CD8-positive, alpha-beta memory T cell (primary cell): ENCODE measurements at places on chromosomes 7 and 10.

- no peak for DNase-seq
These were observed 342.8 kb downstream of the DNAJB6 start for GRCh38 chr7:157679607-157680006.

DNA sequence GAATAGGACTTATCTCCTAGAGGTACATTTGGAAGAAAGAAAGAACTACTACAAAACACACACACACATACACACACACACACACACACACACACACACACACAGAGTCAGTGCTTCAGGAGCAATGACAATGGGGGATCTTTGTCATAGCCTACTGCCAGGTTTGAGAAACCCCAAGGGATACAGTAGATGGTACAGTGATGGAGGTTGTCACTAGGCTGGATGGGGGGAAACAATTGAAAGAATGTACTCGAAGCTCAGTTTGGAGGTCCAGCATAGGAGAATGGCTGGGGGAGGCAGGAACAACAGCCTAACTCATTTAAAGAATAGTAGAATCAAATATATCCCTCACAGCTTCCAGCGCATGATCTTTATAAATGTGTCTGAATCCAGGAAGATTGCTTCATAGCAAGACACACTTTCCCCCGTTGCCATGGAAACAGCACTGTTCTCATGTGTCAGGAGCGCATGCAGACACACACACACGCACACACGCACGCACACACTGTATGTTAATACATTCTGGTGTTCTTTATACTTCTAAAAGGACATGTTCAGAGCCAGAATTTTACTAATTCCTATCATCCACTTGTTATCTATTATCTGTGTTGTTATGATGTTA, 32.6 kb upstream of the ZNRF2 start:
- DNase-seq, result no peak

GRCh38 chr7:55565681-55566080, 6.6 kb downstream of the VOPP1 start:
- no peak for DNase-seq

DNA sequence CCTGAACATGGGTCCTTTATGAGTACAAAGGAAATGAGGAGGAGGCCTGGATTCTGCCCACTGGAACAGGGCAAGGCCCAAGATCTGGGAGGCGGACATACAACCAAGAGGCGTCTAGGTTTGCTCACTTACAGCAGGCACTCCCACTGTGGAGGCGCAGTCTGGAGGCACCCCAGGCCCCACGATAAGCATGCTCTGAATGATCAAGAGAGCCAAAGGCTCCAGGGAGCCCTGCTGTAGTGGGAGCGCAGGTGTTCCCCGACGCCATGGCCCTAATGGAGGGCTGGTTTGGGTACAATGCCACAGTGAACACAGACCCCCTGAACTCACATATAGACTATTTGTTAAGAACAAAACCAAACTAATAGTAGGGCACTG, 88.1 kb downstream of the FAM53B start:
- DNase-seq, result no peak

- DNase-seq, result no peak
These were observed at the start of gene SEMA3E for GRCh38 chr7:83648464-83649241. Gene SEMA3E (minus strand): TSS chr7:83649139.

GRCh38 chr7:92697012-92697411, 106.8 kb upstream of the FAM133B start:
- DNase-seq, result no peak

DNA sequence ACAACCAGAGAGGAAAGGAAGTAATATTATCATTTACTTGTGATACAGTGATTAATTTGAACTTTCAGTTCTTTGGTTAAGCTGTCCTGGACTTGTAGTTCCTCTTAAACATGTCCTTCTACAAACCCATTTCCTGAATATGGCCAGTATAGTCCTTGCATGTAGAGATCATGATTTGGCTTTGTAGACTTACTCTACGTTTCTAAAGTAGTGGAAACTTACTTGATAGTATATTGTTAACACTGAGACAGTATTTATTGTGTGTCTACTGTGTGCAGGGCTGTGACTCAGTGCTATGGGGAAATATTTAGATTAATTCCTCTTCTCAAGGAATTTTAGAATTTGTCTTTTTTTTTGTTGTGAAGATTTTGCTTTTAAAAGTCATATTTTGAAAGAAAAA, 109.5 kb downstream of the NRF1 start:
- DNase-seq, result no peak

- no peak for DNase-seq
These were observed 37.3 kb upstream of the AKR1C2 start for GRCh38 chr10:5040781-5041470.

DNA sequence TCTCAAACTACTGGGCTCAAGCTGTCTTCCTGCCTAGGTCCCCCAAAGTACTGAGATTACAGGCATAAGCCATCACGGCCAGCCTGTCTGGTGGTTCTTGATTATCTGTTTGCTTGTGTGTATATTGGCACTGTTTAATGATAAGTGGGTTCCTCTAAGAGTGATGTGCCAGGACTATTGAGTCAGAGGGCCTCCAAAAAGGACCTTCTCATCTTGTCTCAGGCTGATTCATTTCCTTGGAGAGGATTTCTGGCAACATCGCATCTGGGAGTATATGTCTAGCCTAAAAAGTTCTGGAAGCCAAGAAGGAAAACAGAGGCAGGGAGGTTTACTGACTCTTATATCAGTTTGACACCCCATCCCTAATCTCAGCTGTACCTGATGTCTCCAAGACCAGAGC, 27.1 kb upstream of the AKAP9 start:
- DNase-seq, result no peak

DNA sequence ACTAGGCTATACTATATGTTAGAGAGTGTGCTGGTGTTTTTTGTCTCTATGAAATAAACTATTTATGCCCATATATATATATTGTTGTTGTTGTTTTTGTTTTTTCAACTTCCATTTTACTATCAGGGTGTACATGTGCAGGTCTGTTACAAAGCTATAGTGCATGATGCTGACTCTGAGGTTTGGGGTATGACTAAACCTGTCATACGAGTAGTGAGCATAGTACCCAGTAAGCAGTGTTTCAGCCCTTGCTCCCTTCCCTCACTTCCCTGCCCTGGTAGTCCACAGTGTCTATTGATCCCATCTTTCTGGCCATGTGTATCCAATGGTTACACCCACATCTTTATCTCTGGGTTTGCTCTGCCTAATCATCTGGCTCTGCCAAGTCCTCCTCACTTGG, 101.8 kb downstream of the FAS start:
- no peak for DNase-seq

GRCh38 chr10:27529010-27529783, 25.1 kb downstream of the RAB18 start:
- DNase-seq, result no peak

DNA sequence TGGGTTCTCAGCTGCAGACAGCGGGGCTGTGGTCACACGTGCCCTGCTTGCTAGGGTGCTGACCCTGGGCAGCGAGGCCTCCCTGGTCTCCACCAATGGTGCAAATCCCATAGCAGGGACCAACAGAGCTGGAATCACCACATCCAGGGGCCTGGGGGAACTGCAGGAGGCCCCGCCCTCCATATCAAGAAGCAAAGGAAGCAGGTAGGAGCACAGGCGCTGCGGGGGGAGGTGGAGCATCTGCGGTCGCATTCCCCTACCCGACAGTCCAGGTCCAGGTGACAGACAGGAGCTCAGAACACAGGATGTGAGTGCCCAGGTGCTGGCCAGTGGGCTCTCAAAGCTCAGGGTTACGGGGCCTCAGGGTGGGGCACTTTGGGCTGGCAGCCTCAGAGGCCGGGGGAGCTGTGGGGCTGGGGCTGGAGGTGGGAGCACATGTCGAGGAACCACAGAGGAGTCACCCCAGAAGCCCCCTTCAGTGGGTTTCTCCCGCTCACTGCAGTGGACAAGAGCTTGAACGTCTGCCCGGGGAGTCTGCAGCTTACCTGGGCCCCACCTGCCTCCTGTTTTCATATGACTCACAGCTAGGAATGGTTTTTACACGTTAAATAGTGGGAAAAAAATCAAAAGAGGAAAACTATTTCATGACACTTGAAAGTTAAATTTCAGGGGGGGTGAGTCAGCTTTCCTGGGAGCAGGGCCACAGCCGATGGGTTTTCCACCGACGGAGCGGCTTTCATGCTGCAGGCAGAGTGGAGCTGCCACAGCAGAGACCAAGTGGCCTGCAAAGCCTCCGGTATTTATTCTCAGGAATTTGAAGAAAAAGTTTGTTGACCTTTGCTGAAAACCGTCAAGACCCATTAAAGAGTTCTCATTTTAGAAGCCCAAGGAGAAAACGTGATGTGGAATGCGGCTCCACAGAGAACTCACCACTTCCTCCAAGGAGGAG, 148.7 kb upstream of the PPP2R2D start:
- DNase-seq, result no peak

DNA sequence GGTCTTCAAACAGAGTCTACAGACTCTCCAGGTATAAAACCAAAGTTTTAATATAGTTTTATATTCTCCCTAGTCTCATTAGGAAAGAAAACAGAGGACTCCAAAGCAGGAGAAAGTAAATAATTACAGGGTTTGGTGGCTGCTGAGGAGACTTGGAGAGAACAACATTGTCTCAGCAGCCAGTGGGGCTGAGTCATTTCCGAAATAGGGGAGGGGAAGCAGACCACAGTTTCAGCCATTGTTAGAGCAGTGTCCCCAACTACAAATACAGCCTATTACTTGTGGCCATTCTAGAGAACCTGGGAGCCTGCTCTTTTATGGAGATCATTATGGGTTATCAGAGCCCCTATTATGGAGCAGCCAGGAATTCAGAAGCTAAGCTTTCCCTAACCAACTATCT, 44.2 kb upstream of the A1CF start:
- no peak for DNase-seq

- peak; percentile 27 for DNase-seq
These were observed 19.1 kb downstream of the DNAJB12 start for GRCh38 chr10:72335394-72336258.

DNA sequence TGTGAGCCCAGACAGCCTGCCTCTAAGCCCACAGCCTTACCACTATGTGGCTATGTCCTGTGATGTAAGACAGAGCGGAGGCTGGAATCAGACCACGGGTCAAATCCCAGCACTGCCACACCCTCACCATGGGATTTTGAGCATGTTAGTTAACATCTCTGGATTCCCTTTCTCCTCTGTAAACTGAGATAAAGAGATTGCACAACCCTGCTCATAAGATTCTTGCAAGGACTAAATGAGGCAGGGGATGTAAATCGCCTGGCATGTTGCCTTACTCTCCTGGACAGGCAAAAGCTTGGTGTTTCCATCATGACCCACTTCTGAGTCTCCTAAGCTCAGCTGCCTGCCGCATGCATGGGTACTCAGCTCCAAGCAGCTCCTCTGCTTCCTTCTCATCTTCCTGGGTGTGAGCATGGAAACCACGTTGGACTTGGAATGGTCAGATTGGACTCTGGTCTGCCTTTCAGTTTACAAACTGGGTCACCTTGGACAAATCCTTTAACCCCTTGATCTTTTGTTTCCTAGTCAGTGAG, 41.3 kb upstream of the MTURN start:
- DNase-seq, result no peak

DNA sequence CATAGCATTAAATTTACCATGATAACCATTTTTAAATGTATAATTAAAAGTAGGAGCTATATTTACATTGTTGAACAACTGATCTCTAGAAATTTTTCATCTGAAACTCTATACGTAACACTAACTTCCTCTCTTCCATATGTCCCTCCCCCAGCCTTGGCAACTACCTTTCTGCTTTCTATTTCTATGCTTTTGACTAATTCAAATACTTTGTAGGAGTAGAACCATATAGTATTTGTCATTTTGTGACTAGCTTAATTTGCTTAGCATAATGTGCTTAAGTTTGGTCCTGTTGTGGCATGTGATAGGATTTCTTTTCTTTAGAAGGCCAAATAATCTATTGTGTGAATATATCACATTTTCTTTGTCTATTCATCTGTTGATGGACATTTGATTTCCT, 225.3 kb upstream of the POT1 start:
- no peak for DNase-seq

GRCh38 chr10:29102233-29102632, 186.6 kb upstream of the LYZL1 start:
- no peak for DNase-seq

GRCh38 chr7:141712603-141713255, 4.6 kb downstream of the WEE2 start:
- DNase-seq, result no peak

GRCh38 chr7:130144312-130145171, 60.7 kb downstream of the TMEM209 start:
- DNase-seq, result no peak

GRCh38 chr7:132492823-132493445, 83.3 kb downstream of the PLXNA4 start:
- DNase-seq, result no peak

DNA sequence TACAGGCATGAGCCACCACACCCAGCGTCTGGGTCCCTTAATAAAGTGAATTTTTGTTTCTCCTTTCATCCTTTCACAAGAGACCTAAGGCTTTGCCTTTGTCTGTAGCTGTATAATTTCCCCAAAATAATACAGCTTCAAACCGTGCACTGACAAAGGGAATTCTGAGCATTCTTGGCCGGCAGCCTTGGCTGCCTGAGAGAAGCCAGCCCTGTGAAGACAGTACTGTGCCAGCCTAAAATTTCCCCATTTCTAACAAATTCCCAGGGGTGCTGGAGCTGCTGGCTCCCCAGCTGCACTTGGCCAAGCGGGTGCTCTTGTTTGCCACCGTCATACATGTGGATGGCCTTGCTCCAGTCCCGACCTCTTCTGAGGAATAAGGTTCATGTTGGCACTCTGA, 106.2 kb downstream of the ZMYND11 start:
- no peak for DNase-seq

GRCh38 chr10:80281292-80281691, 8.2 kb downstream of the MAT1A start:
- no peak for DNase-seq

GRCh38 chr7:45215601-45216062, 58.0 kb downstream of the RAMP3 start:
- no peak for DNase-seq

- no peak for DNase-seq
These were observed 147.8 kb downstream of the CYP26A1 start for GRCh38 chr10:93221521-93221920.

DNA sequence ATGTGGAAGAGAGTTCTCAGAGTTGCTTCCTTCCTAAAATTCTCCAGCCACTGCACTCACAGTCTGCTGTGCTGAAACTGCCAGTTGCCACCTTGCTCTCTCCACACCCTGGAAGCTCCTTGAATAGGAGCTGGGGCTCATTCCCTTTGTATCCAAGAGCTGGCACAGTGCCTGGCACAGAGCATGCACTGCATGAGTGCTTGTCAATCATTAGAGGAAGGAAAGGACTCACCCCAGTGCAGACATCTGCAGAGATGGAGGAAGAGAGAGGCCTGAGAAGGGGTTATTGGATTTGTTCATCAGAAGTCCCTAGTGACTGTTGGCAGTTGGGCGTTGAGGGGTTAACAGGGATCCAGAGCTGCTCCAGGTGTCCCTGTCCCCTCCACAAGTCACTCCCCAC, 41.7 kb upstream of the DUSP5 start:
- no peak for DNase-seq

- DNase-seq, result no peak
These were observed 26.9 kb downstream of the CCDC6 start for GRCh38 chr10:59879363-59879913.

DNA sequence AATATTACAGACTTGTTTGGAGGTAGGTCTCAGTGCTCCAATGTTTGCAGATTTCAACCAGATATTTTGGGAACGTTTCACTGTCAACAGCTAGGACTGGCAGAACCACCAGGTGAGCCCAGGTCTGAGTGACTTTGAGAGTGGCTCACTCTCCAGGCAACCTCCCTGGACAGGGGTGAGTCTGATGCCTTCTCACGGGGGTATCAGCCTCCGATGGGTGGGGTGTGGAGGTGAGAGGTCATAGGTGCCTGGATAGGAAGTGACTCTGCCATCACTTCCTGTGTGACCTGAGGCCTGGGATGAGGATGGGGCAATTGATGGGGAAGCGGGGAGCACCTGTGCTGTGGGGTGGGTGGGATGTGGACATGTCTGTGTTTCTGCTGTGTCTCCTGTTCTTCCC, 4.6 kb downstream of the AZGP1 start:
- DNase-seq, result no peak
